ENCODE measurements at places on chromosomes 4 and X. TPM values are rescaled to one million over a fixed set of nuclear protein-coding genes. Genes with fewer than 3 reads are reported as not detected.

DNA sequence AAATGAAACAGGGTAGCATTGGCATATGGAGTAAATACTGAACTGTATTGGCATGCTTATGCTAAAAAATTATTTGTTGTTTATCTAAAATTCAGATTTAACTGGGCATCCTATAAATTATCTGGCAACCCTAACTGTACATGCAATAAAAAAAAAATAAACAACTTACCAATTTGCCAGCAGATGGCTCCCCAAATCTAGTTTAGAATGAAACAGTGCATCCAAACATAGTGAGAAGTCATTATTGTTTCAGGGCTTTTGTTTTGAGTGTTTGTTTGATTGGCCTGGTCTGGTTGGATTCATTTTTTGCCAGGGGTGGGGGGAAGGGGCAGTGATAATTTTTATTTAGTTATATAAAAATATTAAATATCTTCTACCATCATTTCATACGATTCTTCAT lies 12.8 kb upstream of the NSUN7 start:
- DNase-seq = peak; percentile 14

GRCh38 chrX:79444694-79445210 lies 77.6 kb upstream of the ITM2A start:
- no peak for DNase-seq

DNA sequence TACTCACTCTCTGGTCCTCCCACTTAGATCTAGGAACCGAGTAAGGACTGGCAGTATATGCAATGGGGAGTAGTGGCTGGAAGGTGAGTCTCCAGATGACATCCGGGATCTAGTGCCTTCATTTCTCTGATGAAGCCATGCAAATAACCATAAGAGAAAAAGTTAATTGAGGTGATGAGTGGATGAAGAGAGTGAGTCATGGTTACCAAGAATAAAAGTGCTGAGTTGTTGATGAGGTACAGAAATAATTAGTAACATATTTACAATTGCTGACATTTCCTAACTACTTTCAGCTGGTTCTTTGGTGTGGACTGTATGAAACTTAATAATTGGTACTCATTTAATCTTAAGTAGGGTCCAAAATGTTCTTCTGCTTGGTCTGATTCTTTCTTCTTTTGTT lies 146.7 kb upstream of the PITX2 start:
- no peak for DNase-seq

The VSIG1 gene
- polyA plus RNA-seq = 1.4 TPM

The FGB gene
- polyA plus RNA-seq = 5.6 TPM

The ZNF630 gene
- 4.3 TPM for polyA plus RNA-seq

- DNase-seq = no peak
These were observed 1.4 kb downstream of the PGM2 start for GRCh38 chr4:37827802-37828321.

DNA sequence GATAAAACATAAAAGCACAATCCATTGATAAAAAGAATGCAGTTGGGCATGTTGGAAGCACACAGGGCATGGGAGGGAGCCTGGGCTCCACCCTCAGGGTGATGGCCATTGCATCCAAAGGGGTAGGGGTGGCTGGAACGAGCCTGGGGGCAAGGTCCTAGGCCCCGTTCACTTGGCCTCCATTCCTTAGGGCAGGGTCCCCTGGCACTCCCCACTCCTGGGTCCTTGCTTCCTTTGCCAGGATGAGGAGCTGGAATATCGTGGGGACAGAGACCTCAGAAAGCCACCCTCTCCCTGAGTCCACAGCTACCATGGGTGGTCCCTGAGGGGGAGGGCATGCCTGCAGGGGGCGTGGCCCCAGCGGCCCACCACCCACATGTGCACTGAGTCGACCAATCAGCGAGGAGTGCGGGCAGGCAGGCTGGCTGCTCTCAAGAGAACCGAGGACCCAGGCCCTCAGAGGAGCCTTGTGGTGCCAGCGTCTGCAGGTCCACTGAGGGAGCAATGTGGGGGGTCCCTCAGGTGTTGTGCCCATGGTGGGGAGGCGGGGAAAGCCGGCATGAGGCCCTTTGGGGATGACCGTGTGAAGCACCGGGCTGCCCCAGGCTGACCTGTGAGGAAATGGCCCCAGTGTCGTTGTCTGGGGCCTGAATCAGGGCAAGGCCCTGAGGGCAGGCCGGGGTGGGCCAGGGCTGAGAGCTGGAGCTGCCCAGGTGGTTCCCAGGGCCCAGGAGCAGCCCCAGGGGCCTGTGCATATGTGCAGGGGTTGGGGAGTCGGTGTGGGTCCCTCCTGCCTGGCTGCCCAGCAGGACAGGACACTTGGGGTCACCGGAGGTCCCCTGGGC lies 78.6 kb upstream of the AMELX start:
- no peak for DNase-seq

Measured in renal cortex interstitium (tissue), 15 donors.